ENCODE measurements at places on chromosomes 1 and 21. TPM values are rescaled to one million over a fixed set of nuclear protein-coding genes. Genes with fewer than 3 reads are reported as not detected.

CACHD1 gene
- 0.76 TPM for total RNA-seq

C1orf94 gene
- total RNA-seq: not detected

SH2D5 gene
- 1.0 TPM for total RNA-seq

SPSB1 gene
- total RNA-seq: 21.6 TPM

NFASC gene
- 47.6 TPM for total RNA-seq

HJV gene
- total RNA-seq: not detected

LCE1B gene
- total RNA-seq: not detected

TSACC gene
- not detected for total RNA-seq

NAV1 gene
- 115 TPM for total RNA-seq

PTTG1IP gene
- total RNA-seq: 282 TPM

AKR1A1 gene
- total RNA-seq: 120 TPM

PRKCZ gene
- total RNA-seq: 1.3 TPM

BRDT gene
- total RNA-seq: not detected

NPHS2 gene
- total RNA-seq: not detected

LRRN2 gene
- total RNA-seq: not detected

KRTAP12-2 gene
- not detected for total RNA-seq

RLF gene
- 38.9 TPM for total RNA-seq

CYYR1 gene
- total RNA-seq: under 0.01 TPM

NBPF9 gene
- total RNA-seq: 25.1 TPM

LIPI gene
- not detected for total RNA-seq

COL8A2 gene
- 13.8 TPM for total RNA-seq

DHDDS gene
- total RNA-seq: 51.0 TPM

LAMC2 gene
- 3.4 TPM for total RNA-seq

ADCY10 gene
- under 0.01 TPM for total RNA-seq

EYA3 gene
- 16.1 TPM for total RNA-seq

OR2T34 gene
- total RNA-seq: not detected

UBE2U gene
- not detected for total RNA-seq

TRIM33 gene
- total RNA-seq: 28.6 TPM

CIART gene
- 6.0 TPM for total RNA-seq

SKI gene
- 51.5 TPM for total RNA-seq

ANKRD35 gene
- 1.8 TPM for total RNA-seq

PIAS3 gene
- 22.2 TPM for total RNA-seq

PCP4 gene
- total RNA-seq: not detected

PLPPR5 gene
- total RNA-seq: not detected

RHCE gene
- 1.0 TPM for total RNA-seq

CFAP107 gene
- total RNA-seq: not detected

TAS1R3 gene
- 0.26 TPM for total RNA-seq

OR2L2 gene
- total RNA-seq: not detected

MRPS6 gene
- total RNA-seq: 11.4 TPM

DYNLT5 gene
- total RNA-seq: 0.65 TPM

RPE65 gene
- not detected for total RNA-seq

SPRR2G gene
- total RNA-seq: not detected

S1PR1 gene
- total RNA-seq: 9.1 TPM

PRAMEF6 gene
- total RNA-seq: not detected

TRIM58 gene
- 0.13 TPM for total RNA-seq

LCA5L gene
- total RNA-seq: 2.2 TPM

PTPRC gene
- total RNA-seq: 0.39 TPM

TRIM45 gene
- 1.9 TPM for total RNA-seq

AGT gene
- total RNA-seq: 2.7 TPM

SLFNL1 gene
- 0.46 TPM for total RNA-seq

RAB25 gene
- total RNA-seq: not detected

ITLN2 gene
- total RNA-seq: 0.52 TPM

OR2T2 gene
- total RNA-seq: not detected

LHX8 gene
- not detected for total RNA-seq

SPATA17 gene
- total RNA-seq: 0.66 TPM

Data from smooth muscle cell of the pulmonary artery (primary cell).